ENCODE measurements at places on chromosomes 4 and X. TPM values are rescaled to one million over a fixed set of nuclear protein-coding genes. Genes with fewer than 3 reads are reported as not detected.

DNA sequence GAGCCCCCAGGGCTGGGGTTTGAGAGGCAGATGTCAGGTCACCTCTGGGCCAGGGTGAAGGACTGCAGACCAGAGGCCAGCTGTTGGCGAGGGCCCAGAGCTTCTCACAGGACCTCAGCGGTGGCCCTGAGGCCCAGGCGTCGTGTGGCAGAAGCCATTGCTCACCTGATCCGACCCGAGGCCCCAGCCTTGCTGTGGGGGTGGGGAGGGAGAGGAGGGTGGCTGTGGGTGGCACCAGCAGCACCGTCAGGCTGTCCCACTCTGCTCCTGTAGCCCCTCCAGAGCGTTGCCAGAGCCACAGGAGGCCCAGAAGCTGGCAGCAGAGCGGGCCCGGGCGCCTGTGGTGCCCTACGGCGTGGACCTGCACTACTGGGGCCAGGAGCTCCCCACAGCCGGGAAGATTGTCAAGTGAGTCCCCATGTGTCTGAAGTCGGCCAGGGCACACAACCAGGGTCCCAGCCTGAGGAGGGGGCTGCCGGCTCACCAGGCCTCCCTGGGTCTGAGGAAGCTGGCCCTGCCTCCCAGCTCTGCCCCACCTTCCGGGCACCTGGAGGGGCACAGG lies 28.8 kb downstream of the UVSSA start:
- DNase-seq, result no peak

GRCh38 chr4:126495163-126495752 lies 1137.5 kb upstream of the INTU start:
- DNase-seq, result no peak

DNA sequence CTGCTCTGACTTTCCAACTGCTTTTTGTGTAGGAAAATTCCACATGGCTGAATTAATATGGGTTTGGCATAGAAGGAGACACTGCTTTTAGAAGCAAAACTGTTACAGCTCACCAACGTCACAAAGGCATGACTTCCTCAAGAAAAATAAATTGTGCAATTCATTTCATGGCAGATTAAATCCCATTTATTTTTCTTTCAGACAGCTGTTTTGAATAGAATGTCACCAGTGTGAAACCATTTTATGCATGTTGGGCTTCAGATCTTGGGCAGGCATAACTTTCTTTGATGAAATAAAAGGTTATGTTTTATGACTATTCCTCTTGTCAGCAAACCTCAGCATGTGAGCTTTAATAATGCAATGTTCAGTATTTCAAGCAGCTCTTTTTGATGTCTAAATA lies 542.8 kb downstream of the GALNTL6 start:
- DNase-seq, result peak; percentile 29

GRCh38 chr4:159051245-159052071 lies 51.4 kb upstream of the RAPGEF2 start:
- DNase-seq, result no peak

DNA sequence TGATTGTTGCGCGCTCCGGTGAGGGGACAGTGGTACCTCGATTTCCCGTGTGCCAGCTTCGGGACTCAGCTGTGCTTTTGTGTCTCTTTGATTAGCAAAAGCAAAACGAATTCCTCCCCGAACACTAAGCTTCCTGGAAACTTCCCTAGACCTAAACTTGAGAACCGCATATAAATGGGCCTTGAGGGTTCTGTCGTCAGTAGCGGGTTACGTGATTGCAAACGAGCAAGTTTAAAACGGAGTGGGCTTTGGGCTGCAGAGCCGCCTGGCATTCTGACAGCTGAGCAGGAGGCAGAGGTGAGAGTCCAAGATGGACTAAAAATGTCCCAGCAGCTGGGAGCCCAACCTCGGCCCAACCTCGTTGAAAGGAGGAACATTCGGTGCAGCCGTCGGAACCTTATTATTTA lies 1.2 kb upstream of the TAPT1 start:
- DNase-seq, result no peak

- peak; percentile 39 for DNase-seq
These were observed 1.2 kb downstream of the TMEM255A start for GRCh38 chrX:120309873-120310705.

- no peak for DNase-seq
These were observed 16.1 kb upstream of the IQCM start for GRCh38 chr4:149831656-149832208.

DNA sequence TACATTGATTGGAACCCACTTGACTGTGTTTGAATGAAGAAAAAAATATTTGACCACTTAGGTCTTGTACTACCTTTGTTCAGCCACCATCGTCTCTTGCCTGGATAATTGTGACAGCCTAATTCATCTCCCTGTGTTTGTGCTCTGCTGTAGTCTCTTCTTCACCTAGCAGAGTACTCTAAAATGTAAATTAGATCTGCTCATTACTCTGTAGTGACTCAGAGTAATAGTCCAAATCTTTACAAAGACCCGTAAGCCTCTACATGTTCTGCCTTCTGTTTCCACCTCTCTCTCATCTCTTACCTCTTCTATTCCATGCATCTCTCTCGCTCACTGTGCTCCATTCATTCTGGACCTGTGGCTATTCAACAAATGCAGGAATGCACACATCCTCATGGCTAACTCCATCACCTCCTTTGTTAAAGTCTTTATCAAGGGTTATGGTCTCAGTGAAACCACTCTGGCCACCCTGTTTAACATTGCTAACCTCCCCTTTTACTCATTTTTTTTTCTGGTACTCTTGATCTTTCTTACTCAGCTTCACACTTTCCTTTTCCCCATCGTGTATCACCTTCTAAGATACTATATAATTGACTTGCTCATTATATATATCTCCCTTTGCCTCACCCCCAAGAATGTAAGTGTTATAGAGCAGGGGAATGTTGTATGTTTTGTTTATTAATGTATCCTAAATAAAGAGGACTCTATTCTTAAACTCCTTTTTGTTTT lies 98.4 kb downstream of the STIM2 start:
- no peak for DNase-seq

DNA sequence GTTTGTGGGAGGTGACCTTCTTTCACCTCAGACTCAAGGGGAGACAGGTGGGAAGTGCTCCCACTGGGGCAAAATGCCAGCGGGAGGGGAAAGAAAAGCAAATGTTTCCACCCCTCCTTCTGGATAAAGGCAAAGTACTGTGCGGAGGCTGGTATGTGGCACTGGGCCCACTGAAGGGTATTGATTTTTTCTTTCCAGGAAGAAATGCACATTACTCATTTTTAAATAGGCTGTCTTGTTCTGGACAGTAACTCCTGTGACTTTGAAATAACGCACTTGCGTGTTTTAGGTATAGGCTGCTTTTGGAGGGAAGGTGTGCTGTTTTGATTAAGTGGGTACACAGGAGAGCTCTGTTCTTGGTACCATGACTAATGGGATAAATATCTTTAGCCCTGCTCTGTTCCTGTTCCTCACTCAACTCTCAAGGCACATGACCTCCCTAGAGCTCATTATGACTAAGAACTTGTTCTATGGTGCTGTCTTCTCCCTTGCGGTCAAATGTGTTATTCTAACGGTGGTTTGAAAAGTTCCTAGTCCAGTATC lies 40.7 kb upstream of the MBTPS2 start:
- peak; percentile 85 for DNase-seq

DNA sequence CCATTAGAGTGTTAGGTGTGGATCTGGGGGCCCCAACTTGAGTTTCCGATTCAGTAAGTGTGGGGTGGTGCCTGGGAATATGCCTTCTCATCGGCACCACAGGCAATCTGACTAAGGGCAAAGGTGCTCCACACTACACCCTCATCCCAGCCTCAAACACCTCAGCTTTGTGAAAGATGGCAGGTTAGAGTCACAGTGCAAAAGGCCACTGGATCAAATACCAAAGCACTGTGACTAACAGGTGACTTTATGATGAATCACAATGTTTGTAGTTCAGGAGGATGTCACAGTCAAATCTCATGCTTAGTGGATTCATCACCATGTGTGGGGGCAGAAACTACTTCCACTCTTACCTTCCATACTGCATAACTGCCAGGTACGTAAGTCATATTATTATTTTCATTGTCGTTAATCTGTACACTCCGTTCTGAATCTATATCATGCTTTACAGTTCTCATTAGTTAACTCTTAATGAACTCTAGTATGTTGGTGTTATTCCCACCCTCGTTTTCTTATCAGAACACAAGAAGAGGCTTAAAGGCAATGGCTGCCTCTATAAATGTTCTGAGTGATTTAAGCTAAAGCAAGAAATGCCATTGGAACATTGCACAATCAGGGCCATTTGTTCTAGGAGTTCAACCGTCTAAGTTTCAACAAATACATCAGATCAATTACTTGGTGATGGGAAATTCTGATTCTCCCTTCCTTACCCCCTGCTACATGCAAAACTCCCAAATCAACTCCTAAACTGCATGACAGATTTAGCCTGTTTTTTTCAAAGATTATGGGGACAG lies 50.2 kb downstream of the PRKG2 start:
- DNase-seq, result peak; percentile 80

DNA sequence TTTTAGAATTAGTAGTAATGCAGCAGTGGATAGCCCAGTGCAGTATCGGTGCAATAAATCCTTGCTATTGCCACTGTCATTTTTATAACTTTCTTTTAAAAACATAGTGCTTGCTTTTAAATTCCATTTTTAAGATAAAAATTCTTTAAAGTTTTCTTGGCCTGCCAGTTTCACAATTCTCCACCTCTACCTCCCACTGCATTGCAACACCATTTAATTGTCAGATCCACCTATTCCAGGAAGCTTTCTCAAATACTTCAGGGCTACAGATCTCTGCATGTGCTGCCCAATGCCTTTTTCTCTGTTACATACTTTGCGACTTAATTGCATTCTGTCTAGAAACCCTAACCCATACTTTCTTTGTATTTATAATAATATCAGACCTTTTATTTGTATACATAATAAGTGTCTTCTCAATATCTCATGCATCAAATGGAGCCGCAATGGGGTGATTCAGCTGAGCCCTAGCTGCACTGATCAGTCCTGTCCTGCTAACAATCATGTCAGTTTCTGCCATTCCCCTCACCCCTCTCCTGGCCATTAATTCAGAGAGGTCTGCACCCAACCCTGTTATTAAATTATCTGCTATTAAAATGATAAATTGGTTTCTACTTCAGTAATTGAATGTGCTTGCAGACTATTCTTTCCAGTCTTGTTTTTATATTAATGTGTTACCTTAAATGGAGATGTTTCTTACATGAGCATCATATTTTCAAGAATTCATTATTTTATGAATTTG lies 193.1 kb downstream of the SLIT2 start:
- no peak for DNase-seq

- no peak for DNase-seq
These were observed 8.6 kb downstream of the SHOX start for GRCh38 chrX:639151-639550.

DNA sequence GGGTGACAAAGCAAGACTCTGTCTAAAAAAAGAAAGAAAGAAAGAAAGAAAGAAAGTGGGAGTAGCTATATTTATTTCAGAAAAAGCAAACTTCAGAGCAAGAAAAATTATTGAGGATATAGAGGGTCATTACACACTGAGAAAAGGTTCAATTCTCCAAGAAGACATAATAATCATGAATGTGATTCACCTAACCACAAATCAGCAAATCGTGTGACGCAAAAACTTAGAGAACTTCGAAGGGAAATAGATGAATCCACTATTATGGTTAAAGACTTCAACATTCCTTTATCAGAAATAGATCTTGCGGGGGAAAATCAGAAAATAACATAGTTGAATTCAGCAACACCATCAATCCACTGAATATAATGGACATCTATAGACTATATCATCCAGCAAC lies 219.3 kb upstream of the LDB2 start:
- no peak for DNase-seq

GRCh38 chrX:12372111-12372510 lies 233.8 kb downstream of the FRMPD4 start:
- no peak for DNase-seq

DNA sequence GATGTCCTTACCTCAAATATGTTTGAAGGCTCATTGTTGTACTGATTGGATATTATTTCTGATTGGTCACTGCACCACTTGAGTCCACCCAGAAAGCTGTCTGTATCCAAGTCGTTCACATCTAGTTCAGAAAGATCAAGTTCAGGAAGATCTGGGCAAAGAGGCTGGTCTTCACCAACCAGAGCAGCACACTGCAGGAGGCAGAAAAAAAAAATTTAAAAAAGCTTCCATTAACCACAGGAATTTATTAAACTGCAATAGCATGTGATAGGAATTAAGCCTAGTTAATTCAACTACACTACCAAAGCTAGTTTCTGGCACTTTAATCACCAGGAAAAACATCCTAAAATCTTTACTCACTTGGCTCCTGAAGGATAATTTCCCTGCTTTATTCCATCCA lies 5.1 kb downstream of the PPARGC1A start:
- DNase-seq, result no peak

Gene CABS1
- total RNA-seq, result not detected

Gene PPP2R2C
- 38.9 TPM for total RNA-seq

Gene GPR78
- total RNA-seq, result not detected

Gene NPNT
- total RNA-seq, result 4.4 TPM

Gene MSX1
- 2.6 TPM for total RNA-seq
